GM23248 (cell line): ENCODE measurements at places on chromosomes 5 and 9. TPM values are rescaled to one million over a fixed set of nuclear protein-coding genes. Genes with fewer than 3 reads are reported as not detected.

AGPAT2 gene
- total RNA-seq: 50.8 and 58.3 TPM in 2 replicates

FEM1C gene
- total RNA-seq: 16.5 and 18.3 TPM in 2 replicates

PPP3R2 gene
- total RNA-seq: not detected in 2 replicates

HTR4 gene
- total RNA-seq: not detected in 2 replicates

CCL27 gene
- total RNA-seq: not detected in 2 replicates

PKD2L2 gene
- total RNA-seq: not detected in 2 replicates
